ENCODE measurements at places on chromosomes 7 and 10.

DNA sequence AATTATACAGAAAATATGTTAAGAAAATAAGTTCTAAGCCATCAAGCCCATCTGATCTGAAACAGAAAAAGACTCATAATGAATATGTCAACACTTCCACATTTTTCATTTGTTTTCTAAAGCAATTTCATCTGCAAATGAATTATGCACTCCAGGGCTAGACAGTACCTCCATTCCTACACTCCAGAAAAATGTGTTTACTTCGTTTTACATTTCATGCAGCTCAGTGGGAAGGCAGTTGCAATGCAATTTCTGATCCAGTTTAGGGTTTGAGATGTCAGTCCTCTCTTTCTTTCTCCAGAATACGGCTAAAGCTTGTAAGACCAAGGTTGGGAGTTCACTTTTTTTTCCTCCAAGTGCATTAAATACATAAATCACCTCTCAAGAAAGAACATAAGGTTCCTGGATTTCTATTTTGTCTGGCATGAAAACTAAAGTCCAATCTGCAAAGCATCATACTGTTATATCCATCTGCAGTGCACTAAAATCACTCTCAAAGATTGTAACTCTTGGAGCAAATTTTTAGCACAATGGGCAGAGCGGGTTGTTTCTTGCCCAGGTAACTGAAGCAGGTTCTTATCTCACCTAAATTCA is 348.8 kb upstream of the C7orf33 start:
- DNase-seq, result no peak

GRCh38 chr7:26451997-26452396 is 160.3 kb downstream of the SNX10 start:
- no peak for DNase-seq

GRCh38 chr7:28151965-28152364 is 28.6 kb downstream of the JAZF1 start:
- no peak for DNase-seq

DNA sequence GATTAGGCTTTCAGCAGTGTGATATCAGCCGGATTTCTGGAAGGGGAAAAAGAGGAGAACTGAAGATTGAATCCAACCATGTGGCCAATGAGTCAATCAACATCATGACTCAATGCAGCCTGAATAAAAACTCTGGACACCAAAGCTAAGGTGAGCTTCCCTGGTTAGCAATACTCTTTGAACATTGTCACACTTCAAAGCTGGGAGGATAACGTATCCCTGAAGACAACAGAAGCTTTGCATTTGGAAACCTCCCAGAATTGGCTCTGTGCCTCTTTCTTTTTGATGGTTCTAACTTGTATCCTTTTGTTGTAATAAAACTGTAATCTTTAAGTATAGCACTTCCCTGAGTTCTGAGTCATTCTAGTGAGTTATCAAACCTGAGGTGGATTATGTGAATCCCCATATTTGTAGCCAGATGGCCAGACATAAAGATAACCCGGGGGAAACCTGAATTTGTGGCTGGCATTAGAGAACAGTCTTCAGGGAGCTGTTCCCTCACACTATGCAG is 284.4 kb downstream of the IPMK start:
- DNase-seq, result no peak

DNA sequence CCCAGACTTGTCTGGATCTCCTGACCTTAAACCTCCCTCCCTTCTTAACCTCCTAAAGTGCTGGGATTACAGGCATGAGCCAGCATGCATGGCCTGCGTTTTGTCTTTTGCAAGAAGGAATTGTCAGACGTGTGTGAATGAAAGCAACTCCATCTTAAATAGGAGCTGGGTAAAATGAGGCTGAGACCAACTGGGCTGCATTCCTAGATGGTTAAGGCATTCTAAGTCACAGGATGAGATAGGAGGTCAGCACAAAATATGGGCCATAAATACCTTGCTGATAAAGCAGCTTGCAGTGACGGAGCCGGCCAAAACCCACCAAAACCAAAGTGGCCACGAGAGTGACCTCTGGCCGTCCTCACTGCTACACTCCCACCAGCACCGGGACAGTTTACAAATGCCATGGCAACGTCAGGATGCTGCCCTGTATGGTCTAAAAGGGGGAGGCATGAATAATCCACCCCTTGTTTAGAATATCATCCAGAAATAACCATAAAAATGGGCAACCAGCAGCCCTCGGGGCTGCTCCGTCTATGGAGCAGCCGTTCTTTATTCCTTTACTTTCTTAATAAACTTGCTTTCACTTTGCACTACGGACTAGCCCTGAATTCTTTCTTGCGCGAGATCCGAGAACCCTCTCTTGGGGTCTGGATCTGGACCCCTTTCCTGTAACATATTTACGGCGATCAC is 41.2 kb upstream of the SDK1 start:
- DNase-seq, result no peak

GRCh38 chr10:88852327-88852726 is 683 bp upstream of the ANKRD22 start:
- no peak for DNase-seq

DNA sequence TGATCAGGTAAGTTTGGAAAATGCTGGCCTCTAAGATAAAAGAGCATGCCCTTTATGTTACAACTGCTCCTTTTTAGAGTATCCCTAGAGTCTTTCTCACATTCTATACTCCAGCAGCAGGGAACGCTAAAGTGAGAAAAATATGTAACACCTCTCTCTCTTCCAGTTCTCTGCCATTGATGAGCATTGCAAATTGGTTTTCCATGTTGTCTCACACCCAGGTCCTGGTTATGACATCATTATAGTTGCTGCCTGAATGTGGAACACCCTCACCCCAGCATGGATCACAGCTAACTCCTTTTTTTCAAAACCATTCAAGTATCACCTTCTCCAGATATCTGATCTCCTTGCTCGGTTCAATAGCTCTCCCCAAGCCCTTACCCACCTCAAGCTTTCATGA is 84.4 kb downstream of the DGKI start:
- DNase-seq, result no peak

DNA sequence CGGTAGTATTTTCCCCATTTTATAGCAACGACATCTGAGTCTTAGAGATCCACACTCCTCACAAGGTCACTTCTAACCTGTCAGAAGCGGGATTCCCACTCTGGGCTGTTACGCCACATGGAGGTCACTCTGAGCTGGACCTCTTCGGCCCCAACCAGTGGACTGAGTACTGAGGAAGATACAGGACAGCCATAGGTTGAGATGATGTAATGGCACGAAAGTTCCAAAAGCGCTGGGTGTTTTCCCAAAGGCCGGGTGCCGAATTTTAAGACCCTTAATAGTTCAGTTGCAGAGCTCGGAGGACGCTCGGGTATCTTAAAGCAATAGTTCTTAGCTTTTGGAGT is 699 bp downstream of the GHITM start:
- DNase-seq, result no peak

DNA sequence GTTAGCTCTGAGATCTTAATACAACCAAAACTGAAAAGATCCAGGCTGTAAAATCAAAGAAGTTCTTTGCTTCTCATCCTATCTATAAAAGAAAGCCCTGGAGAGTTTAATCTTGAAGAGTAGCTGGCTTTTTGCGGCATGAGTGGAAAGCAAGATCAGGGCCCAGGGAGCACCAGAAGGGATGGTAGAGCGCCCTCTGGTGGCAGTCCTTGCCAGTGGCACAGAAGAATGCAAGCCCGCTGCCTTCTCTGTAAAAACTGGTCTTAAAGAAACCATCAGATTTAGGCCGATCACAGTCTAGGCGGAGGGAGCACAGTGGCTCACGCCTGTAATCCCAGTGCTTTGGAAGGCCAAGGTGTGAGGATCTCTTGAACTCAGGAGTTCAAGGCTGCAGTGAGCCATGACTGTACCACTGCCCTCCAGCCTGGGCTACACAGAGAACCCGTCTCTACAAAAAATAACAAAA is 35.6 kb downstream of the CPN1 start:
- peak; percentile 54 for DNase-seq

DNA sequence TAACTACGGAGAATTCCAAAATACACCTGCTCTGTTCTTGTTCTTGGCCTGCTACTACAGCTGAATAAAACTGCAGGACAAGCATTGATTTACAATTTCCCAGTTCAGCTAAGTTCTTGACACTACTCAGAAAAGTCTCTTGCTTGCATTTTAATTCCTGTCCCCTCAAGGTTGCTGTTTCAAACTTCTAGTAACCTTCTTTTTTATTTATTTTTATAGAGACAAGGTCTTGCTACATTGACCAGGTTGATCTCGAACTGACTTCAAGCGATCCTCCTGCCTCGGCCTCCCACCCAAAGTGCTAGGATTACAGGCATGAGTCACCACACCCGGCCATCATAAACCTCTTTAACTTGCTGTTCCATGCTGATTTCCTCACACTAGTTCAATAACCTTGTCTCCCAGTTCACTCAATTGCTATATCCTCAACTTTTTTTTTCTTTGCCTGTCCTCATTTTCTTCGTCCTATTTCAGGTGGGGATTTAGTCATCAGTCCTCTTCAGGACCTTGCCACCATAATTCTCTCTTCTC is 79.9 kb downstream of the ARHGAP21 start:
- no peak for DNase-seq

- DNase-seq, result no peak
These were observed 1285.1 kb downstream of the XPNPEP1 start for GRCh38 chr10:108638225-108638624.

DNA sequence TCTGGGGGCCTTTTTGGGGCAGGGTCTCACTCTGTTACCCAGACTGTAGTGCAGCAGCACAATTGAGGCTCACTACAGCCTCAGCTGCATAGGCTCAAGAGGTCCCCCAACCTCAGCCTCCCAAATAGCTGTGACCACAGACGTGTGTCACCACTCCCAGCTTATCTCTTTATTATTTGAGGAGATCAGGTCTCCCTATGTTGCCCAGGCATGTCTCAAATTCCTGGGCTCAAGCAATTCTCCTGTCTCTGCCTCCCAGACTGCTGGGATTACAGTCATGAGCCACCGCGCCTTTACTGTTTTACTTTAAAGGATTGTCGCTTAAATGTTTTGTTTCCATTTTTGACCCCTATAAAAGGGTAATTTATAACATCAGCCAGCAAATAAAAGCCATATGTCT is 502.6 kb upstream of the AUTS2 start:
- no peak for DNase-seq

DNA sequence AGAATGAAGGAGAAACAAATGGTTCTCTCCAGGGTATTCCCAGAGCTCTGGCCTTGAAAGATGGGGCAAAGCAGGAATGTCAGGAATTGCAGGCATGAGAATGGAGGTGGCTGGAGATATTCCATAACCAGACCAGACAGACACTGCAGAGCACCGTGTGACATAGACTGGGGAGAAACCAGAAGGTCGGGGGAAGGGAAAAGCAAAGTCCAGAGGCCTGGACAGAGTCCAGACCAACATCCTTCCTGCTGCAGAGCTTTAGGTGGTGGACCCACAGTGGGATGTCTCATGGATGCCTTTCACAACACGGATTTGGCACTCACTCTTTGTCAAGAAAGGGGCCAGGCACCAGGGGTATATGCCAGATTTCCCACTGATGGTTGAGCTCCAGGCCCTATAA is 177.2 kb upstream of the INHBA start:
- no peak for DNase-seq

- no peak for DNase-seq
These were observed 116.7 kb upstream of the IMMP2L start for GRCh38 chr7:111678986-111679385.

- no peak for DNase-seq
These were observed 41.1 kb downstream of the PPP1R3C start for GRCh38 chr10:91591797-91592174.

DNA sequence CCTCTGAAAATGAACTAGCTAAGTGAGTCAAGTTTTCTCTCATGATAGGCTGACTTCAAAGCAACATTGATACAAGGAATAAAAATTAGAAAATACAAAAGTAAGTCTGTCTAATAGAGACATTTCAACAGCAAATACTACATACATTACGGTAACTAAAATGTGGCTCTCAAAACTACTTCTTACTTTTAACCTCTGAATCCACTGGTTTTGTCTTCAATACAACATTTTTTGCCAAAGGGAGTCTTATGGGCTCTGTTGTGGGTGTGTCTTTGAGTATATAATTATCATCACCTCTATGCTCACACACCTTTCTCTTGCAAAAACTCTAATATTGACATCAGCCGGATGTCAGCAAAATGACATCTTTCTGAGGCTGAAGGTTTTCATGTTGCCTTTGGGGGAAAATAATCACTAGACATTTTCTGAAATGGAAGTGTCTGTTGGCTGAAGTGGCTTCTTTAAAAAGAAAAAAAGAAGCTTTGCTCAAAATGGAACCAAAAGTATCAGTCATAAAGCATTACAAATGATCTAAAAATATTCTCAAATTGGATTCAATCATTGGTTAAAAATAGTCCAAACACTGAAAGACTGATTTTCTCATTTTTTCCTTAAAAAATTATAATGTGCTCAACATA is 41.8 kb upstream of the FAM133B start:
- DNase-seq, result no peak

DNA sequence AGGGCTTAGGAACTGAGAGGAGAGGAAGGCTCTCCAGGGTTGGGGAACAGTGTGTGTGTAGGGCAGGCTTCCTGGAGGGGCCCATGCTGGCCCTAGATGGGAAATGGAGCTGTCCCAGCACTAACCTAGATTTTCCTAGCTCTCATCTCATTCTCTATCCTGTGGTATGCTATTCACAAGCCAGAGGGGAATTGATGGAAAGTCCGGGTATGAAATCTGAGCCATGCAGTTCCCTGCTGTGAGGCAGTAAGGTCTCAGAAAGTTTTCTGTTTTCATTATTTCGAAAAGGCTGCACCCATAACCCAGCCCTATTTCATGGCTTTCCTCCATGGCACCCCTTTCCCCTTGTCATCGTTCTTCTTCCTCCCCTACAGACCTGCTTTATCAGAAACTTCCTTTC is 220.3 kb downstream of the RPS24 start:
- DNase-seq, result no peak

- no peak for DNase-seq
These were observed 90.1 kb downstream of the OAT start for GRCh38 chr10:124328477-124329220.

Data from substantia nigra (tissue), 51 donors.